Esophagus (tissue), 2 donors: ENCODE measurements at places on chromosomes 7 and 10. TPM values are rescaled to one million over a fixed set of nuclear protein-coding genes. Genes with fewer than 3 reads are reported as not detected.

Gene C10orf105
- 0.02 TPM for polyA plus RNA-seq

Gene BTBD16
- polyA plus RNA-seq: 0.04 TPM

Gene WNT2
- polyA plus RNA-seq: 0.02 TPM

Gene SPRN
- 0.11 TPM for polyA plus RNA-seq

Gene FAM25A
- polyA plus RNA-seq: 2,365 TPM

Gene DLX5
- 2.7 TPM for polyA plus RNA-seq

Gene SFMBT2
- polyA plus RNA-seq: 0.55 TPM

Gene ACTA2
- polyA plus RNA-seq: 713 TPM

Gene SYCE1
- polyA plus RNA-seq: 2.2 TPM

Gene OR2A42
- not detected for polyA plus RNA-seq

Gene EZH2
- polyA plus RNA-seq: 11.7 TPM

Gene CLCN1
- 0.44 TPM for polyA plus RNA-seq

Gene HTRA1
- polyA plus RNA-seq: 19.5 TPM

Gene ZNF467
- 2.9 TPM for polyA plus RNA-seq

Gene SFXN4
- polyA plus RNA-seq: 22.7 TPM

Gene MYPN
- 0.01 TPM for polyA plus RNA-seq

Gene PRF1
- 1.8 TPM for polyA plus RNA-seq
